ENCODE measurements at places on chromosomes 16 and 17.

DNA sequence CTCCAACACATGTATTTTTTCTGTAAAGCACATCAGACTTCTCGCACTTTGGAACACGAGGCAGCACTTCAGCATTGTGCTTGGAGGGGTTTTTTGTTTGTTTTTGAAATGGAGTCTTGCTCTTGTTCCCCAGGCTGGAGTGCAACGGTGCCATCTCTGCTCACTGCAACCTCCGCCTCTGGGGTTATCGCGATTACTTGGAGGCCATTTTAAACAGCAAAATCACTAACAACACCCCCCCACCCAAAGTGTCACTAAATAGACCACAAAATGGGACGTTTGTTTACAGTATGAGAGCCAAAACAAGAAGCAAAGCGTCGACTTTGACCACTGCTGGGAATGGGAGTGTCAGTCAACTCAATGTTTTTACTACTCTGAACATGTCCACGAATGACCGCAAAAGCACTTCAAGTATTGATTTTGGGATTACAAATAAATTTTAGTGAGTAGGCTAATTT, 9.0 kb upstream of the C16orf87 start:
- no peak for DNase-seq

DNA sequence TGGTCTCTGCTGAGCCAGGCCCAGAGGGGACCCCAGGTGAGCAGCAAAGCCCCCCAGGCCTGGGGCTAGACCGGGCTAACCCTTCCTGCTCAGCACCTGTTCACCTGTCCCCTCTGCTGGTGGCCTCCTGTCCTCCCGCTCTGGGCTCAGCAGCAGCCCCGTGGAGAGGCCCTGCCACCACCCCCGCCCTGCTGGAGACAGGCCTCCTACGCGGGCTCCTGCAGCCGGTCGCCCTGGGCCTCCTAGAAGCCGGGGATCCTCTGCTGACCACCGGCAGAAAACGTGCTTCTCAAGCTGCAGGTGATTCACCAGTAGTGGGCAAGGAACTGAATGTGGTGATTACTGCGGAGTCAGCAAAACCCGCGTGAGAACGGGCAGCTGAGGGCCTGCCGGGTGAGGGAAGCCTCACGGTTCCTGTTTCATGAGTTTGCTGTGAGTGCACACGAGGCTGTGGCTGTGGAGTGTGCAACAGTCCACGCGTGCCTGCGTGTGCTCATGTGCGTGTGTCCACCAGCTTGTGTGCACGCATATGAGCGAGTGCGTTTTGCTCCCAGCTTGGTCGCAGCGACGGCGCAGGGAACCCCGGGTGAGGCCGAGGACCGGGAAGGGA, 792 bp downstream of the SECTM1 start:
- DNase-seq: peak; percentile 79

DNA sequence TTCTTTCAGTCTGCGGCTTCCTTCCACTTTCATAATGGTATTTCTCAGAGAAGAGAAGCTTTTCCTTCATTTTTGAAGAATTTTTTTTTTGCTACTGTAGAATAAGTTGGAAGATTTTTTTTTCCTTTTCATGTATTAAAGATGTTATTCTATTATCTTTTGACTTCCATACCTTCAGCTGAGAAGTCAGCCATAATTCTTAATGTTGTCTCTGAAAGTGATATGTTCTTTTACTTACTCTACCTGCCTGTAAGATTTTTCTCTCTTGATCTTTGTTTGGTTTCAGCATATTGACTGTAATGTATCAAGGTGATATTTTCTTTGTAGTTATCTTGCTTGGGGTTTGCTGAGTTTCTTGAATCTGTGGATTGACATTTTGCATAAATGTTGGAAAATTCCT, 143.5 kb upstream of the TOX3 start:
- no peak for DNase-seq

GRCh38 chr16:89453501-89454321, 36.6 kb downstream of the ANKRD11 start:
- peak; percentile 35 for DNase-seq

GRCh38 chr17:1916963-1917715, 87.3 kb downstream of the RPA1 start:
- no peak for DNase-seq

DNA sequence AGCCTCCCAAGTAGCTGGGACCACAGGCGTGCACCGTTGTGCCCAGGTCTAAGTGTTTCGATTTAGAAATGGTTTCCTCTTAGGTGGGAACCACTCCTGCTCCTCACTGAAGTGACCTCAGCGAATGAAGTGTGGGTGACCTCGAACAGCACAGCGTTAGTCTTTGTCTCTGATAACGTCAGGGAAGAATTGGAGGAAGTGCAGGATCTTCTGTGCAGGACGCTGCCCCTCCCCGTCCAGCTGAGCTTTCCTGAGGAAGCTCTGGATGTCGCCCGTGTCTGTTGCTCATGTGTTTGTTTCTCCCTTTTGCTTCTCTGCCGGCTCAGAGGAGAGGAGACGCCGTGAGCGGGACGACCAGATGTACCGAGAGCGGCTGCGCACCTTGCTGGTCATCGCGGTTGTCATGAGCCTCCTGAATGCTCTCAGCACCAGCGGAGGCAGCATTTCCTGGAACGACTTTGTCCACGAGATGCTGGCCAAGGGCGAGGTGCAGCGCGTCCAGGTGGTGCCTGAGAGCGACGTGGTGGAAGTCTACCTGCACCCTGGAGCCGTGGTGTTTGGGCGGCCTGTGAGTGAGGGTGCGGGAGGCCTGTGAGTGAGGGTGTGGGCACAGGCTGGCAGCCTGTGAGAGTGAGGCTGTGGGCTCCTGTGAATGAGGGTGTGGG, 15.6 kb downstream of the SPG7 start:
- DNase-seq: no peak

DNA sequence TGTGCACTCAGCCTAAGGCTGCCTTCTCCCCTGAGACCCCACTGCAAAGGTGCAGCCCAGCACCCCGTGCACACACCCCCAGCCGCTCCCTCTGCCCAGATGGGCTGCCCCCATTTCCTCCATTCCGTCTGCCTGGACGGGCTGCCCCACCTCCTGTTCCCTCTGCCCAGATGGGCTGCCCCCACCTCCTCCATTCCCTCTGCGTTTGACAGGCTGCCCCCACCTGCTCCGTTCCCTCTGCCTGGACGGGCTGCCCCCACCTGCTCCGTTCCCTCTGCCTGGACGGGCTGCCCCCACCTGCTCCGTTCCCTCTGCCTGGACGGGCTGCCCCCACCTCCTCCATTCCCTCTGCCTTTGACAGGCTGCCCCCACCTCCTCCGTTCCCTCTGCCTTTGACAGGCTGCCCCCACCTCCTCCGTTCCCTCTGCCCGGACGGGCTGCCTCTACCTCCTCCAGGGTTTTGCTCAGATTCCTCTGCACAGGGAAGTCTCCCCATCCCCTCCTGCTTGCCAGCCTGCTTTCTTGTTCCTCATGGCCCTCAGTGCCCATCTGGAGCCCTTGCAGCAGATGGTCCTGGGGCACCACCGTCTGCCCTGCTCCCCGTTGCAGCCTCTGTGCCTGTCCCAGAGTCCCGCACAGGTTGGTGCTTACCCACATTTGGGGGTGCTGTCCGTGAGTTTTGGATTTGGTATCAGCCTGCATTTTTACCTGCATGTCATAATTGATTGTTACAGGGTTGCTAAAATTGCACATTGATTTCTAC, 23.4 kb upstream of the IL17C start:
- no peak for DNase-seq

- DNase-seq: no peak
Measured at GRCh38 chr17:6479622-6480302, 35.5 kb downstream of the PIMREG start.

DNA sequence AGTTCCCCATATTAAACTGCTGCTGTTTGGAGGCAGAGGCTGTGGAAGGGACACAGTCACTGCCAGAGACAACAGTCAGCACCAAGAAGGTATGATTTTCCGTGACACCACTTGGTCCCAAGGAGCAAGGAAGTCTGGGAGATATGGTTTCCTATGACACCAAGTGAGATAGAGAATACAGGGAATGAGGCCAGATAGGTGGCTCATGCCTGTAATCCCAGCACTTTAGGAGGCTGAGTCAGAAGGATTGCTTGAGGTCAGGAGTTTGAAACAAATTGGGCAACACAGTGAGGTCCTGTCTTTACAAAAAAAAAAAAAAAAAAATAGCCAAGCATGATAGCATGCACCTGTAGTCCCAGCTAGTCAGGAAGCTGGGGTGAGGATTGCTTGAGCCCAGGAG, 90.8 kb downstream of the ABCC12 start:
- DNase-seq: no peak

DNA sequence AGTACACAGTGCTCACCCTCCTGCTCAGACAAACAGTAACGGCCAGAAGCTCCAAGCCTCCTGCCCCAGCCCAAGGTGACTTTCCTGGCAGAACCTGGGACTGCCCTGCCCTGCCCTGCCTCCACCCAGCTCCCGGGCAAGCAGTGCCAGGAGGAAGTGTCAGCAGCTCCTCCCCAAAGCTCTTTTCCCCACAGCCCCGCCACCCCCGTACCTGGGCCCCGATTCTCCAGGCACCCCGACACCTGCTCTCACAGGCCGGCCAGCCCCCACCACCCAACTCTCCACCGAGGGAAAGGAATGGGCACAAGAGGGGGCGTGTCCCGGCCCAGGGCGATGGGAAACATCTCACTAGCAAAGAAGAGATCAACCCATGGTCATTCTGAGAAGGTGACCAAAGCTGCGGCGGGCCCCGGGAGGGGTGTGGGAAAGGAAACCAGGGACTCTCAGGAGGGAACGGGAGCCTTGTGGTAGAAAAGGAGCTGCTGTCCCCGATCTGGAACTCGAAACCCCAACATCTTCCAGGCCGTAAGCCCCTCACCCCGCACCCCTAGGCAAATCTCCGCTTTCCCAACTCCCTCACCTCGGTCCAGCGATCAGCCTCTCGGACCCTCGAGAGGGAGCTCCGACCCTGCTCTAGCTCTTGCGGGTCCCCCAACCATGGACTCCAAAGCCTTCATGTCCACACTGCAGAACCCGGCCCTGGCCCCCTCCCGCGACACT, 1.2 kb downstream of the BCAR1 start:
- peak; percentile 75 for DNase-seq

DNA sequence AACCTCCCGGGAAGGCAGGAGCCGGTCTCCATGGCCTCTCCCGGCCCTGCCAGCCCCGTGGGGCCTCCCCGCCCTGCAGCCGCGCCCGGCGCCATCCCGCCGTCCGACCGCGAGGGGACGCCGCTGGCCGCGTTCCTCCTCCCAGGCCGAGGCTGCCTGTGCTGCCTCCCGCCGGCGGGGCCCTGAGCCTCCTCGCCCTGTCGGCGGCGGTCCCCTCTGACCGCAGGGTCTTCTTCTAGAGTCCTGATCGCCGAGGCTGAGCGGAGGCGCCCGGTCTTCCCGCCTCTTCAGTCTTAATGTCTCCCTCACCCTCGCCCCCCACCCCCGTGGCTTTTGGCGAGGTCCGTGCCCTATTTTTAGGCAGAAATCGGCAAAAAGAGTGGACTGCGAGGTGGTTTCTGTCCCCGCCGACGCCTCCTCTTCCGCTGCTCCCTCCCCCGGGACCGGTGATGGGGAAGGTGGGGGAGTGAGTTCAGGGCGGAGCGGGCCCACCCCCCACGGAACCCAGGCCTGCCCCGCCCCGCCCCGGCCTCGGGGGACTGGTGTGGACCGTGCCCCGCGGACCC, 794 bp upstream of the CPNE7 start:
- DNase-seq: peak; percentile 94

DNA sequence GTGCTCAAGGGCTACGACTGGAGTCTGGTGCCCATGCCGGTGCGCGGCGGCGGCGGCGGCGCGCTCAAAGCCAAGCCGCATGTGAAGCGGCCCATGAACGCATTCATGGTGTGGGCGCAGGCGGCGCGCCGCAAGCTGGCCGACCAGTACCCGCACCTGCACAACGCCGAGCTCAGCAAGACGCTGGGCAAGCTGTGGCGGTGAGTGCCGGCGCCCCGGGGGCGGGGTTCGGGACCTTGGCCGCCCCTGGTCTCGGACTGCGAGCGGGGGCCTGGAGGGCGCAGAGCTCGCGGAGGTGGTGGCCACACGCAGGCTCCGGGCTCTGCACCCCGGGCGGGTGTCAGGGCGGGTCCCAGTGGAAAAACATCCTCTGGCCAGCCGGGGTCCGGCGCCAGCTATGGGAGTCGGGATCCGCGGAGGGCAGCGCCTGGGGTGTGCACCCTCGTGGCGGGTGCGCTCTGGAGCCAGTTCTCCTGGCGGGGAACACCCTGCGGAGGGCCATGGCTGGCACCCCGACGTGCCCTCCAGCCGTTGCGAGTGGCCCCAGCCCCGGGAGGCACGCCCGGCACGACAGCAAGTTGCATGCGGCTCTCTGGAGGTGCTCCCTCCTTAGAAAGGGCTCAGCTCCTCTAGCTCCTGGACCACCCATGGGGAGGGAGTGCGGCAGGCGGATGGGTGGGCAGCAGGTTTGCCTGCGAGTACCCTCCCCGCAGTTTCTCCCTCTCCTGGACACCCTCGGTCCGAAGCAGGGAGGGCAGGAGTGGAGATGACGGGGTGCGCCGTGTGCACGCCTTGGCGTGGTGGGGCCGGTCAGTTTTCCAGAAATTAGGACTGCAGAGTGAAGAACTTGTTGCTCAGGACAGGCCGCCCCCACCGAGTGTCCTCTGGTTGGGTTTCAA, 824 bp downstream of the SOX8 start:
- DNase-seq: no peak

DNA sequence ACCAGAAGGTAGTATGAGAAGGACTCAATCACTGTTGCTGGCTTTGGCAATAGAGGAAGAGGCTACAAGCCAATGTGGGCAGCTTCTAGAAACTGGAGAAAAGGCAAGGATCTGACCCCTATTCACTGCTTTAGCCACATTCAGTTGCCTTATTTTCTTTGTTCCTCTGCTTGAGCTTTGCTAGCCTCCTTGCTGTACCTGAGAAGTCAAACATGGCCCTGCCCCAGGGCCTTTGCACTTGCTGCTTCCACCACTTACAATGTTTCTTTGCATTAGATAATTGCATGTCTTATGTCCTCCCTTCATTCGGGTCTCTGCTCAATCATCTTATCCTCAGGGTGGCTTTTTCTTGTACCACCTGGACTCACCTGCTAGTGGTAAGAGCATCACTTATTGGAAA, 15.8 kb downstream of the HS3ST4 start:
- DNase-seq: no peak

DNA sequence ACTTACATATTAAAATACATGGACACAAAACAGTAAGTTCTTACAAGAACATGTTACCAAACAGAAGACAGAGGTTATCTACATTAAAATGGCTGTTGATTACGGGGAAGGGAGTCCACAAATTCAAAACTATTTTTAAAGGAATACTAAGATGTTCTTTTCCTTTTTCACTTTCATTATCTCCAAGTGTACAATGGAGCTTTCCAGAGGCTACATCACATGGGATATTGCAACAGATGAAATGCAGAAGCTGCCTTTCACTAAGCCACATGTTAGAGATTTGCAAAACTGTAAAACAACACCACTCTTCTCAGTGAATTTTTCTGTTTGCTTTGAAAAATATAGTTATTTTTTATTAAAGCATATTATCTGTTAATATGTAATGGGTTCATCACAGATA, 53.6 kb downstream of the XPO6 start:
- no peak for DNase-seq

Measured in hepatic stellate cell (primary cell).